Effector CD4-positive, alpha-beta T cell (primary cell): ENCODE measurements at places on chromosomes 7 and 10.

DNA sequence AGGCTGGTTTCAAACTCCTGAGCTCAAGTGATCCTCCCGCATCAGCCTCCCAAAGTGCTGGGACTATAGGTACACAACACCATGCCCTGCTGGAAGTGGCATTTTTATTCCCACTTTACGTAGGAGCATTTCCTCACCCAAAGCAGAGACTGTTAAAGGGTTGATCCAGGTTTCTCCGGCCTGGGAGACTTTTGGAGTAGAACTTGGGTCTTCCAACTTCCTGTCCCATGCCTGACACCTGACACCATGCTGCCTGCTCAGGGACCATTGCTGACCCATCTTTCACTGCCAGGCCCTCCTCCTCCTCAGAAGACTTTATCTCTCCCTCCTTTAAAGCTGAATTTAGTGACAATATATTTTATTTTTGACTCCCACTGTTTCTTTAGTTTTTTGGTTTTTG is 302.0 kb upstream of the LYZL1 start:
- no peak for DNase-seq

DNA sequence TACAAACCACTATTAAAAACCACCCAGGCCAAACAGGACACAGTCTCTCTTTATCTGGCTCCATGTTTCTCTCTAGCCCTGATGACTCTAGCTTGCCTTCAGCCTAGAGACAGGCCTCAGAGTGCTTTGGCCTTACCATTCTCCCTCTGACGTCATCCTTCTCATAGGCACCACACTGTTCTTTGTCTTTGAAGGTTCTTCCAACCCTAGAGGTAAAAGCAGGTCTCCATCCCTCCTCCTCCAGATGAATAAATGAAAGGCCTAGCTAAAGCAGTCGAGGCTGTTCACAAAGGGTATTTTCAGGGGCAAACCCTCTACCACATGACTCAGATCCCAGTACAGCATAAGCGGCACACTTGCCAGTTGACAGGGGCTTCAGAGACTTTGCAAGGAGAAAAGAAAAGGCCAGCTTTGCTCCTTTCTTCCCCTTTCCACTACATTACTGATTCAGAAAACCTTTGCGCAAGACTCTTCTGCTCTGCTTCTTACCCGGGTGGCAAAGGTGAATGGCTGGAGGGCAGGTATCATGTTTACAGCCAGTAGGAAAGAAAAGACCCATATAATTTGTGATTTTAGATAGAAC is 14.8 kb downstream of the NFE2L3 start:
- no peak for DNase-seq

GRCh38 chr10:80530251-80530650 is 7.5 kb upstream of the SH2D4B start:
- peak; percentile 22 for DNase-seq

DNA sequence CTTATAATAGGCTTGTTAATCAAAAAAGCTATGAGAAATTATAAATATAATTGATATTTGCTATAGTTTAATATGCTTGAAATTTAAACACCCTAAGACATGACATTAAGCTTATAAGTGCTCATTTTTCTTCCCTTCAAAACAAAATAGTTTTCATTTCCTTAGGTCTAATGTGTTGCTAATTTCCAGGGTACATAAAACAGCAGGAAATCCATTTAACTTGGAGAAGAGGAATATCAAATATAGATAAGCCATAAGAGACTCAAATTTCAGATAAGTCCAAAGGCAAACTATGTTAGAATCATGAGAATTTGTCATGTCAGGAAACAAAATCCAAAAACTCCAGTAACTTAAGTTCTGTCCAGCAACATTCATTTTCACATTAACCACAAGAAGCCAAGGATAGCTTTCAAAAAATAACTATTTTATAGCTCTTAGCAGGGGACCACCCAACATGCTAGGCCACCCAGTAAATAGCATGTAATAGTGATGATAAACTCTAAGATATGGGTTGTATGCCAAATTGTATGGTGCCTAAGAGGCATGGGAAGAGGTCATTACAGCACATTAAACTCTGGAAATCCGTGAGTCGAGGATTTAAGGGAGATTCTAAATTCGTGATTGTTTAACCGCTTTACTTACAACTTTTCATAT is 298.1 kb downstream of the CRPPA start:
- DNase-seq, result no peak

DNA sequence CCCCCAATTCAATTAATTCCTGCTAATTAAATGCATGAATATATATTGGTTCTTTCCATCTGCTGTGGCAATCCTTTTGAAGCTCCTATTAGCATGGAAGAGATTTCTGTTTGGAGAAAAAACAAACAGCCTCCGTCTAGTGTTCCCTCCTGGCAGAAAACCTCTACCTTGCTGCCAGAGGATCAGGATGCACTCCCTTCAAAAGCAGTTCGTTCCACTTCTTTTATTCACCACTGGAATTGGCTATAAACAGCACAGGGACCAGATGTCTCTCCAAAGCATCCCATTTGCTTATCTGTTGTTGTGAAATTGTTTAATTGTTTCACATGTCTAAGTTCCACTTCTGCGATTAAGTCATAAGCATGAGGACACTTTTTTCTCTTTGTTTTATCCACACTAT is 77.8 kb upstream of the PTN start:
- DNase-seq, result no peak

DNA sequence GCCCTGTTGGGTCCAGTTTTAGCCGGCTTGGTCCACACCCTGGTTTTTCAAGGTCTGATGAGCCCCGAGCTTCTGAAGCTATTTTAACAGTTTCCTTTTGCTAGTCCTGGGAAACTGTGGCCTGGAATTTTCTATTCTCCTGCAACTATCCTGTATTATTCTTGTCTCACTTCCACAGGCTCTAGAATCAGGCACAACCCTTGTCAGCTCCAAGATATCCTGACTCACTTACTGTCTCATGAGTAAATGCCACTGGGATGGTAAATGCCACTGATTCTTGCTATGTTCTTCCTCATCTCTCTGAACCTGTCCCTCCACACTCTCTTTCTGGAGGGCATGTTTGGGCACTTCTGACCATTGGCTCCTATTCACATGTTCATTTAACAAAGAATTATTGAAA is 611.5 kb upstream of the IGFBP3 start:
- no peak for DNase-seq
